ENCODE measurements at places on chromosomes 13 and 19.
A peak's percentile ranks its signal among the peaks of the same experiment; 100 is the strongest.

GRCh38 chr19:29499921-29500590 is 25.7 kb upstream of the VSTM2B start:
- DNase-seq, result no peak

GRCh38 chr13:23912469-23912868 is 15.2 kb upstream of the C1QTNF9B start:
- DNase-seq, result no peak

- peak; percentile 50 for DNase-seq
Measured at GRCh38 chr19:41264581-41265394, 616 bp downstream of the HNRNPUL1 start.

DNA sequence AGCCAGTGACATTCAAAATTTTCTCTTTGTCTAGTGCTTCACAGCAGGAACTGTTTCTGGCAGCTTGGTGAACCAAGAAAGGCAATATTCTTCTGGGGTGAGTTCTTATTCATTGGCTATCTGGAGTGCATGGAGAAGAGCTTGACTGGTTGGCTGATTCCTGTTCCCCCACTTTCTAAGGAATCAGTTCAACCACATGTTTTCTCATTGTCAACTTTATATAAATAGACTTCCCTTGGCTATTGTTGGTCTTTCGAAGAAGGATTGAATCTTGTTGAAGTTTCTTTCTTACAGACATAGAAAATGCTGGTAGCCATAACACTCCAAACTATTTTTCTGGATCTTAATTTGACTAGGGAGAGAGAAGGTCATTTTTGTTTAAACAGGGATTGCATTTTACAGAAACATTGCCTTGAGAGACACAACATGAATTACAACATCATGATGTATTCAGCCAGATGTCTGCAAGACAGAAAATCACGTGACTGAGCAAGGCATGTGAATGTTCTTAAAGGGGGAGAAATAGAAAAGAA is 85.2 kb downstream of the EDNRB start:
- DNase-seq, result no peak

GRCh38 chr19:6392221-6393073 is 517 bp downstream of the GTF2F1 start:
- no peak for DNase-seq

- no peak for DNase-seq
Measured at GRCh38 chr13:63455938-63456337, 2040.3 kb upstream of the PCDH20 start.

DNA sequence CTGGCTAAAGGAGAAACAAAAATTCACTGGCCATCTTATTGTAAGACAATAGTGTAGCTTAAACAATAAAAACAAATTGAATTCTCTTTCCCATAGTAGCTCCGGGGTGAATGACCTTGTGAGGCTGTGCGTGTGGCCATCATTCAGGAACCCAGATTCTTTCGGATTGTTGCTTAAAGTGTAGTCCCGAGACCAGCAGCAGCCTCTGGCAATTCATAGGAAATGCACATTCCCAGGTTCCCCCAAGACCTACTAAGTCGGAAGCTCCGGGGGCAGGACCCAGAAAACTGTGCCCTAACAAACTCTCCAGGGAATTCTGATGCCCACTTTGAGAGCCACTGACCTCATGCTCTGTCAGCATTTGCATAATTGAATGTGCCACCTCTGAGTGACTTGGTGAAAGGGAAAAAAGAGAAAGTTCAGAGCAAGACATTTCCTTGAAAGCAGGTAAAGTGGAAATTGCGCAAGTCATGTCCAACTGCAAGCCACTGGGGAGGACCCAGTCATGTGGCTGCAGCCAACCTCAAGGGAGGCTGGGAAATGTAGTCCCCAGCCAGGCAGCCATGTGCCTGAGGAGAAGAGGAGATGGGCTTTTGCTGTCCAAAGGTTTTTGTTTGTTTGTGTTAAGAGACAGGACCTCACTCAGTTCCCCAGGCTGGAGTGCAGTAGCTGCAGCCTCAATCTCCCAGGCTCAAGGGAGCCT is 50.7 kb upstream of the PNMA8B start:
- no peak for DNase-seq

GRCh38 chr13:65292488-65292901 is 1937.6 kb downstream of the PCDH9 start:
- no peak for DNase-seq

- DNase-seq, result no peak
Measured at GRCh38 chr13:26561651-26562511, 4.4 kb downstream of the WASF3 start.

GRCh38 chr13:45781553-45782326 is 69.8 kb downstream of the SIAH3 start:
- no peak for DNase-seq

GRCh38 chr19:40392894-40393517 is 3.0 kb upstream of the HIPK4 start:
- no peak for DNase-seq

DNA sequence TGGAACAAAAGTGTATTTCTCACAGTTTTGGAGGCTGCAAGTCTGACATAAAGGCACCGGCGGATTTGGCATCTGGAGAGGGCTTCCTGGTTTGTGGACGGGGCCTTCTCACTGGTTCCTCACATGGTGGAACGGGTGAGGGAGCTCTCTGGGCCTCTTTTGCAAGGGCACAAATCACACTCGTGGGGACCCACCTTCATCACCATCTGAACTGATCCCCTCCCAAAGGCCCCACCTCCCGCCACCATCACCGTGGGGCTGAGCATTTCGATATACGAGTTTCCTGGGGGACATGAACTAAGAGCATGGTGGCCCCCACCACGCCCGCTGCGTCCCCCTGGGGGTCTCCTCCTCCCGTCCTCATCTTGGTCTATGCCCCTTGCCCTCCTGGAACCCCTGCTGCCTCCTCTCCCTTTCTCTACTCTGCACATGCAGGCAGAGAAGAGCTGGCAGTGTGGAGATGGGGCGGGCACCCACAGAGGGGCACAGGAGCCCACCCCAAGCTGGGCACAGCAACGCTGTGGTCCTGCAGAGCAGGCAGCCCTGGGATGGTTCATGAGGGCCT is 20.8 kb upstream of the SPACA7 start:
- DNase-seq, result no peak

- no peak for DNase-seq
Measured at GRCh38 chr19:17528610-17529009, 17.2 kb downstream of the PGLS start.

DNA sequence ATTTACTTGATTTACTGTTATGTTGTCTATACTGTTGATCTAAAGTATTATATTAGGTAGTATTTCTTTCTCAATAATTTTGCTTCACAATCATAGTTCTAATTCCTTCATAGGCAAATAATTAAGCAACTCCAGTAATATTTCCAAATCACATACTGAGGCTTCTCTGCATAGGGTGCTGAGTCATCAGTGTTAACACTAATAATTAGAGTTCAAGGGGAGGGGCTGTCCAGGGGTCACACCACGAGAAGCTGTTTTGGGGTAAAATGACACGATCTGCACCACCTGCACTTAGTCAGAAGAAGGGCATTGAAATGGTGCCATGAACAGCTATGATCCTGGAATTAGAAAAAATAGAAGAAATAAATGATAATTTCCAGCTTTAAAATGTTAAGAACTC is 1230.9 kb upstream of the SLC10A2 start:
- DNase-seq, result no peak

- no peak for DNase-seq
Measured at GRCh38 chr19:54459282-54460229, 4.0 kb downstream of the LENG9 start.

GRCh38 chr13:68257111-68257842 is 1027.1 kb upstream of the PCDH9 start:
- DNase-seq, result no peak

DNA sequence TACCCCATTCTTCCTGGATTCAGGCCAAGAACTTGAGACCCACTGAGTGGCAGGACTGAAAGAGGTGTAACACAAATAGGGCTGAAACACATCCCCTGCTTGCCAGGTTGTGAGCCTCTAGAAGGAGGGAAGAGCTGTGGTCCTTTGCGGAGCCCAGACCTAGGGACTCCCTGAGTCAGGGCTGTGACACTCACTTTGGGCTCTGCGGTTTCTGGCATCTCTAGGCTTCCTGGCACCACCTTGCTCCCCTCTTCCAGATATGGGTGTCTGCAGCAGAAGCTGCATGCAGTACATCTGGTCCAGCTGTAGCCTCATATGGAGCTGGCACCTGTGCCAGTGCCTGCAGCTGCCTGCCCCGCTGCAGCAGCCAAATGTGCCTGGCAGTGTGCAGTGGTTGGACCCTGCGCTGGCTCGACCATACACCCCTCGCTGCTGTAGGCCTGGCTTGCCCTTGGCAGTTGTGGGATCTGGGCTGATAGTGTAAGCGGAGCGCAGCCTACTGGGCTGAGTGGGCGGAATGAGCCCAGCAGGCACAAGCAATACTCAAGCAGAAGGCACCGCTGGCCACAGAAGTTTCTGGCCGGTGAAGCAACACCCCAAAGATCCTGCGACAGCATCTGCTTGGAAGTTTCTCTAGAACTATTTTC is 290.4 kb downstream of the SLITRK6 start:
- DNase-seq, result no peak

- DNase-seq, result no peak
Measured at GRCh38 chr19:2202366-2202765, 33.8 kb downstream of the PLEKHJ1 start.

DNA sequence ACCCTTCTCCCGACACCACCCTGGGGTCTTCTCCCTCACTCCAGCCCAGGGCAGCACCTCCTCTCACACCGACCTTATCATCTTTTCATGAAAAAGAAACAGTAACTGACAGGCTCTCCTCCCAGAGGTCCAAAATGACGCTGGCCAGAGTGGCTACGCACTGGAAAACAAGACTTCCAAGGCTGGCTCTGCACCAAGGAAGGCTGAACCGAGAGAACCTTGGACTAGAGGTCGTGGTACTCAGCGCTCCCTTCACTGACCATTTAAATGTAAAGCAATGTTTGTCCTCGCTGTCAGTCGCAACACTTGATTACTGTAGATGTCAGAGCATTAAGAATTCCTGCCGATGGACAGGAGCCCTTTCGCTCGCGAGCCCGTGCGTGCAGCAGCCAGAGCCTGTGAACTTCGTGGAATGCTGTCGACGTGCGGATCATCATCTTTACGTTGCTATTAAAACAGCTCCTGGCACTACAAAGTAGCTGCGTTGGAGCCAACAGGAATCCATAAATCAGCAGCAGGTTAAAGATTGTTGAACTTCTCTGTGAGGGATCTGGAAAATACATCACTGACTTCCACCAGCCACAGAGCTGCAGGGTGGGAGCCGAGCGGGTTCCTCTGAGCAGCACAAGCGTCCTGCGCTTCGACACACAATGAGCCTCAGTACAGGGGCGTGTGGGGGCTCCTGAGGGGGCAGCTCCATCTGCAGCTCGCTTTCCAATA is 125.5 kb upstream of the MCF2L start:
- no peak for DNase-seq

DNA sequence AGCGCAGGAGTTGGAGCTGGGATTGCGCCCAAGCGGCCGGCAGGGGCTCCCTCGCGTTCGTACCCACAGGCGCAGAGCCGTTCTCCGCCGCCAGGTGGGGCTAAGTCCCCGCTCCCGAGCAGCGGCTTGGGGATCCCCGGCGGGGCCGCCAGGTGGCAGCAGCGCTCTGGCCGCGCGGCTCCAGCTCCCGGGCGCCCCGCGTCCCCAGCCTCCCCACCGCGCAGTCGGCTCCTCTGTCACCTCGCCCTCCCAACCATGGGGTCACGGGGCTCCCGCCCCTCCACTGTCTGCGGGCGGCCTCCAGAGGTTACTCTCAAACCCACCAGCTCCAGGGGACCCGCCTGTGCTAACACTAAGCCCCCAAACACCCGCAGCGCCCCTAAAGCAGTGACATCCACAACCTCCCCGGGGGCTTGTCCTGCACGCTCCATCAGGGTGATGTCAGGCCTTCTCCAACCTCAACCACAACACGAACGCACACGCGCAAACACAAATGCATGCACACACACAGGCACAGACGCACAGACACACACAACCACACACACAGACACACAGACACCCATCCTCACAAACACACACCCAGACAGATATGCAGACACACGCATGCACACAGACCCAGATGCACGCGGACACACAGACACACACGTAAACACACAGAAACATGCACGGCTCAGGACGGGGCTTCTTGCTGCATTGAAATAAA is 18.4 kb upstream of the KCTD15 start:
- peak; percentile 85 for DNase-seq

DNA sequence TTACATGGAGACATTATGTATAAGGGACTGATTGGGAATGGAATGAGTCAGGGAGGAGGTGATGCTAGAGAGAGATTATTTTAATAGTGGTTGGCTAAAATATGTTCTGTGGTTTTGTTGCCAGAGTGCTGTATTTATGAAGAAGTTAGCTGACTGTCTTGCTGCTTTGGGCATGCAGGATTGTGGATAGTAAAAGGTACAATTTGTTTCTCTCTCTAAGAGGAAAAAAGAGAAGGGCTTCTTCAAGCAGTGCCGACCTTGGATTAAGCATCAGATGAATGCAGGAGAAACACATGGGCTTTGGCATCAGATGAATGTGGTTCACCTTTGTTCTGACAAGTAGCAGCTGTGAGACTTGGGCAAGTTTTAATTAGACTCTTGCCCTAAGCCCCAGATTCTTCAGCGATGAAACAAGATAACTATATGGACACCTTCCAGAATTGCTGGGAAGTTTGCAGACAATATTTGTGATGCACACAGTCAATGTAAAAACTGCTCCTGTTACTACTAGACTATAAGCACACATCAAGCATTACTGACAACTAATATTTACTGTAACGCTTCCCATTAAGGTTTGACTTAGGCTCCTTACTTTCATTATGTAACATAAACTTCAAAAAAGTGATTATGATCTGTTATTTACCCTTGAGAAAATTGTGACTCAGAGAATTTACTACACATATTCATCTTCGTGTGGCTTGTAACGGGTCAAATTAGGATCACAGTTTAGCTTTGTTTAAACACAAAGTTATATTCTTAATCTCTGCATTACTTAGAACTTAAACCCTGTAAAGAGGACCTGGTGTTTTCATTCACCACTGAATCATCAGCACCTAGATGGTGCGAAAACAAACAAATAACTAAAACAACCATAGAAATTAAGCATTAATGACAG is 824.0 kb downstream of the PCDH9 start:
- no peak for DNase-seq

DNA sequence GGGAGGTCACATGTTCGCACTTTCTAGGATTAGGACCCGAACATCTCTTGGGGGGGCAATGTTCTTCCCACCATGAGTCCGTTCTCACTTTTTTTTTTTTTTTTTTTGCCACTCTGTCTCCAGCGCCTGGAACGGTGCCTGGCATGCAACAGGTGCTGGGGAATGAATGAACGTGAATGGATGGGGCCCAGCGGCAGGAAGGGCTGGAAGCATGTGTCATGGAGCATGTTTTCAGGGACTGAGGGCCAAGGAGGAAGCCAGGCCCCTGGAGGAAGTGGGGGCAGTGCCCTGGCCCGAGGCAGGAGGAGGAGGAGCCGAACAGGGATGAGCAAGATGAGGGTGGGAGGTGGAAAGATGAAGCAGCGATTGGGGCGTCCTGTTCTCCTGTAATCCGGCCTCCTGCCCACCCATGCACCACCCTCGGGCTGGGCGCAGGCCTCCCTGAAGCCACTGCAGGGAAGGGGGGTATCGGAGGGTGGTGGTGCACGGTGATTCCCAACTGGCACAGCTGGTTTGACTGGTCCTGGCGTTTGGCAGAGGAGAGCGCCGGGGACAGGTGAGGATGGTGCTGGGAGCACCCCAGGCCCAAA is 8.8 kb upstream of the SULT2B1 start:
- no peak for DNase-seq
